ENCODE measurements at places on chromosomes 7 and 10.

- no peak for DNase-seq
Observed at GRCh38 chr7:150781103-150781502, 19.1 kb downstream of the TMEM176B start.

DNA sequence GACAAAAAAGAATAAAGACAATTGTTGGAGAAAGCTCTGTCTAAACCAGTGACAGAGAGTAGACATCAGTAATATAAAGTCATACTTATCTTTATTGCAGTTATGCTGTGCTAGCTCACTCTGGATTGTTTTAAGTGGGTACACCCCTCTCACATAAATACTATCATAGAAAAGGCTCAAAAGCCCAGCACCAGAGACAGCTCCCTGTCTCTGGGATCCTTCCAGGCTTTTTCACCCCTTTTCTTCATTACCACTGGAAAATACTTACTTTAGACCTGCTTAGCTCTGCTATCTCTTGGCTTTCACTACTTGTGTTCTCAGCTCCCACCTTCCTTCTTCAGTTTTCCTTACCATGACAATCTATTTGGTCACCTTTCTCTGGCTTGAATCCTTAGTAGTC is 259.1 kb upstream of the MINDY3 start:
- no peak for DNase-seq

DNA sequence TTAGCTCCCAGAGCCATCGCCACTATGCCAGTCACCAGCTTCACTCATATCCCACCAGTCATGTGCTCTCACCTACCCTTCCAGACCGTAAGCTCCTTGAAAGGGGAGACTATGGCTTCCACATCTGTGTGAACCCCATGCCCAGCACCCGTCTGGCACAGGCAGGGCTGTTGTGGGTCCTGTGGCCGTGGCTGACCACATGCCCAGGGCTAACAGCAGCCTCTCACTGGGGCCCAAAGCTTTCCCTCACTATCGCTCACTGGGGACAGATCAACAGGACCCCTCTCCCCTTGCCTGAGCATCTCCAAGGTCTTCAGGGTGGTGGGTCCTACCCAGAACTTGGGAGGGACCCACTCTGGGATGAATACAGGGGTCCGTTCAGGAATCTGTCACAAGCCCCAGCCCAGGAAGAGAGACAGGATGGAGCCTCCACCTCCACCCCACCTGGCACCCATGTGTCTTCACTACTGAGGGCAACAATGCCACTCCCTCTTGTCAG is 303.9 kb downstream of the GRID1 start:
- DNase-seq = no peak

DNA sequence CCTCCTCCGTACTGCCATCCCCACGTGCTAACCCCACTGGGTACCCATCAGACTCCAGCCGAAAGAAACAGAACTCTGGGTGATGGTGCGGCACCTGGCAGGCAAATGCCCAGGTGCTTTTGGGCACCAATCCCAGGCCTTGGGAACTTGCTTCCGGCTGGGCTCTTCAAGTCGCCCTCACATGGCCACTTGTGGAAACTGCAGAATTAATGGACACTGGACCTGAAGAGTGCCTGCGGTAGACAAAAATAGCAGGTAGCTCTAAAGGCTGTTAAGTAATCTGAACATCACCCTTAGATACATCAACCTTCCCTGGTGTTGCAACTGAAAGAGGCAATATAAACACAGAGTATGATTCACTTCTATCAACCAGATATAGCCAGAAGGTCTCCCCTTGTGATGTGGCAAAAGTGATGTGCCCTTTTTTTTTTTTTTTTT is 644.4 kb downstream of the GRM8 start:
- DNase-seq = peak; percentile 24

DNA sequence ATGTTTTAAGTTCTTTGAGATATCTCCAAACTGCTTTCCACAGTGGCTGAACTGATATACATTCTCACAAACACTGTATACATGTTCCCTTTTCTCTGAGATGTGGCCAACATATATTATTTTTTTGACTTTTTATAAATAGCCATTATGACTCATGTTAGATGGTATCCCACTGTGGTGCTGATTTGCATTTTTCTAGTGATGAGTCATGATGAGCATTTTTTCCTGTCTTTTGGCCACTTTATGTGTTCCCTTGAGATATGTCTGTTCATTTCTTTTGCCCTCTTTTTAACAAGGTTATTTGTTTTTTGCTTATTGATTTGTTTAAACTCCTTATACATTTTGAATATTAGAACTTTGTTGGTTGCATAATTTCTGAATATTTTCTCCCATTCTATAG is 1055.1 kb downstream of the NXPH1 start:
- DNase-seq = no peak

DNA sequence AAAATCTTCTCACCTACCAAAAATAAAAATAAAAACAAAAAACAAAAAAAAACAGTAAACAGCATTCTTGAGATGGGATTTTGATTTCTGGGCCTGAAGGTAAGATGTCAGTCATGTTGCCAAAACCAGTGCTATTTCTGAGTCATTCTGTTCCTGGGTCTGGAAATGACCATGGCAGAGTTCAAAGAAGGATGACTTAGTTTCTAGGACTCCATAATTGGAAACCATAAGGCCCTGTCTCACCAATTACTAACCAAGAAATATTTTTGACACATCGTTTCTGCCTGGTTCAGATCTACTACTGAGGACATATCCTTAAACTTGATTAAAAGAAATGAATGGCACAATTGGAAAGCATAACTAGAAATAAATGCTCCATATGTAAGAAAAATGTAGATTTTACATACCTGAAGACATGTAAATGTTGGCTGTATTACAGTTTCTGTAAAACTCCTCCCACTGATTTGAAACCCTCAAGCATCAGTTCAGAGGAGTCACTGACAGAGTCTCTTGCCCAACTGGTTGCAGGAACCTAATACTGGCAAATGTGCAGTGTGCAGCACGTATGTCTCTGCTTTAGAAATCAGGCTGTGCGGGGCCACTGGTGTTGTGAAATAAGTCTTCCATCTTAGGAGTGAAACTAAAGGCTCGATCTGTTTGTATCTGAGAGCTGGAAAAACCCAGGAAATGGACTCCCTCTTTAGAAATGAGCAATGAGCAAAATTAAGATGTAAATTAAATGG is 84.8 kb upstream of the EGR2 start:
- DNase-seq = no peak

- DNase-seq = no peak
Observed at GRCh38 chr10:103465411-103466179, 6.9 kb upstream of the CALHM1 start.
